KG1 (cell line): ENCODE measurements at places on chromosomes 7 and 10.

DNA sequence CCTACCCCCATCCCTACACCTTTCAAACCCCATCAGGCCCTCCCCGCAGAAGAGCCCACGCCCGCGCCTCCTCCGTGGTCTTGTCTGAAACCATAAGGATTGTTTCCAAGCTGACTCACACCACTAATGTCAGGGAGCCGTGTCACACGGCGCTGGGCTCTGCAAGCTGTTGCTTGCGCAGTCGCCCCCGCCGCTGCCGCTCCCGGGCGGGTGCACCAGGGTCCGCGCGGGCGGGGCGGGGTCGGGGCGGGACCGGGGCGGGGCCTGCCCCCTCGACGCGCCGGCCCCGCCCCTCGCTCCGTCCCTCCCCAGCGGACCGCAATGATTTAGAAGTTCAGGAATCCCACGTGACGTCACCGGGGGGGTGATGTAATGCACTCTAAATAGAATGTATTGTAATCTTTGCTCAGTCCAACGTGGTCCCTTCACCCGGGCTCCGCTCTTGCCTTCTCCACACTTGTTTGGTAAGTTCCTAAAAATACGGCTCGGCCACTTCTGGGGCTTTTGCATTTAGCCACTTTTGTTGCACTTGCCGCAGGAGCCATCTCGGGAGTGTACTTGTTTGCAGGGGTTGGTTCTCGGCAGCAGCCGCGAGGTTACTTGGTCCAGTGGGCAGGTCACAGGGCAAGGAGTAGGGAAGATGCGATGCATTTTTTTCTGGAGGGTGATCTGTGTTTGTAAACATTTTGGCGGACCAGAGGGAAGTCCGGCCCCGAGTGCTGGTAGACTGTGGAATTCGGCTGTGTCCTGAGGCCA lies 3.2 kb upstream of the CREB5 start:
- no peak for DNase-seq

GRCh38 chr10:125233726-125234125 lies 73.4 kb upstream of the CTBP2 start:
- DNase-seq: no peak

- DNase-seq: no peak
Measured at GRCh38 chr7:90843472-90843871, 247.4 kb downstream of the CDK14 start.

DNA sequence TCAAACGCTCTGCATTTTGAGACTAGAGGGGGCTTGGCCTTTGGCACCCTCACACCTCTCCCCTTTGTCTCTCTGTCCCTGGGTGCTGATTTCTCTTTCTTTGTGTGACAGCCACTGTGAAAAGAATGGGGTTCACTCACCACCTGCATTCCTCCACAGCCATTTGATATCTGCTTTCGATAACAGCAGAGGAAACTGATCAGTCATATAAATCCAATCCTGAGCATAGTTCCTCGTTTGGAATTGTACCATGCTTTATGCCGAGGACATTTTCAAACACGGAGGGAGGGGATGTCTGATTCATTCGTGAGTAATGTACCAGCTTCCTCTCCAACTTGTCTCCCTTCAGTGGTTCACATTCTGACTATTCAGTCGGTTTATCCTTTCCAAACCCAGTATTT lies 15.8 kb downstream of the MET start:
- DNase-seq: no peak

GRCh38 chr10:124737708-124738107 lies 6.5 kb downstream of the FAM53B start:
- no peak for DNase-seq

DNA sequence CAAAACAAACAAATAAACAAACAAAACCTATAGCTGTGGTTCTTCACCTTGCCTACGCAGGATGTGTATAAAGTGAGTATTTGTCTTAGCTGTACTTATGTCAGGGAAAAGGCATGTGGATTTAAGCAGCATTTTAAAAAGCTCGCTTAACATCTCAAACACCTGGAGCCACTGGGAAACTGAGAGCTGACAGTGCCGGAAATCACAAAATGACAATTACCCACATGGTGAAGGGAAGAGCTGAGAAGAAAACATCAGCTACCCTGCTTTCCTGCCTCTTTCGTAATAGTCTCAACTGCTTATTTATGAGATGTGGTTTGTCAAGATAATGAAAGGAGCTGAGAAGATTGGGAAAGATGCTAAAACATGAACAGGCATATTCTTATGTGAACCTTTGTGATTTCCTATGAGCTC lies 31.1 kb upstream of the MSMB start:
- DNase-seq: no peak

GRCh38 chr10:61028861-61029361 lies 84.9 kb upstream of the RHOBTB1 start:
- DNase-seq: no peak

GRCh38 chr10:1425879-1426278 lies 311.4 kb downstream of the ADARB2 start:
- peak; percentile 86 for DNase-seq

- no peak for DNase-seq
Measured at GRCh38 chr7:11297126-11297625, 323.5 kb downstream of the PHF14 start.

- DNase-seq: no peak
Measured at GRCh38 chr7:126803990-126804389, 448.8 kb downstream of the GRM8 start.

GRCh38 chr10:2460812-2461211 lies 606.5 kb upstream of the PFKP start:
- no peak for DNase-seq

- no peak for DNase-seq
Measured at GRCh38 chr10:71840177-71840957, 10.7 kb downstream of the PSAP start.

- DNase-seq: no peak
Measured at GRCh38 chr10:108560488-108560887, 1362.8 kb downstream of the XPNPEP1 start.

DNA sequence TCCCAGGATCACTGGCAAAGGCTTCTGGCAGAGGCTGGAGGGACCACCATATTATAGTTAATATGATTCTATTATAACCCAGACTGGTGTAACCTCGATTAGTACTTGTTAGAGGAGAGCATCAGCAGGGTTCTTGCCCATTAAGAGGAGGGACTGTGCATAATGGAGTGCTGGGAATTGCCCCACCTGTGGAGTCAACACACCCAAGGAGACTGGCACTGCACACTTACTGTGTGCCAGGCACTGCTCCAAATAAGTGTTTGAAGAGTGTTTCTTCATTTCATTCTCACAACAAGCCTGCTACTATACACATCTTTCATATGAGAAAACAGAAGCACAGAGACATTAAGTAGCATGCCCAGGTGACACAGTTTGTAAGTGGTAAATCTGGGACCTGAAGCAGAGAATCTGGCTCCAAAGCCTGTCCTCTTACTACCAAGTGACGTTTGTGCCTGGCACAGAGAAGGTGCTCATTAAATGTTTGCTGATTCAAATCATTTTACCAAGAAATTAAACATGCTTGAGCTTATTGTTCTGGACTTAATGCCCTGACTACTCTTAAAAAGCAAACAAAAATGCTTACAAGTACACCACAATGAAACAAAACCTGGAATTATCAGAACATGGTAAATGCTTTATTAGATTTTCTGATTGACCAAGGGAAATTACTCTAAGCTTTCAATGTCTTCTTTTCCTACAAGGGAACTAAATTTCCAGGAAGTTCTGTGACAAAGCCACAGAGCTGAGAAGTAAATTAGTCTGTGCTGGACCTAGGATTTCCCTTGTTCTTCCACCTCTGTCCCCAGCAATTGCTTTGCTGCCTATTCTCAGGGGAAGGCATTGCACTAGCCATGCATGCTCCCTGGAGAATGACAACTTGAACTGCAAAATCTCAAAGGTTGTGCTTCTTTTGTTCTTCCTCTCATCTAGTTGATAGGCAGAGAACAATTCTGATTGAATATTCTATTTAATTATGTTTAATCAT lies 809 bp downstream of the SLC13A1 start:
- DNase-seq: no peak

DNA sequence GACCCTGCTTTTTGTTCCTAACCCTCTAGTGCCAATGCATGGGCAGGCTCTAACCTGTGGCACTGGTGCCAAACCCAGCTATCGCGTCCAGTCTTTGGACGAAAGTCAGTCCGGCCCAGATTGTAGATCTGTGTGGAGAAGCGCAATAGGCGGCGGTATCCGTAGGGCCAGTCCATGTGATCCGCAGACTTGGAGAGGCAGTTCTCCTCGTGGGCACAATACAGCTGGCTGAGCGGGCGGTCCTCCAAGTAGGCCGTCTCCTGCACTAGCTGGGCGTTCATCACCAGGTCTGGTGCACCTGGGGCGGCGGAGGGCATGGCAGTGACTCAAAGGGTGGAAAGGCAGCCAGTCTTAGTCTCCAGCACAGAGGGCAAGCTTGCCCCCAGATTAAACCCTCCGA lies 14.5 kb downstream of the LOXL4 start:
- no peak for DNase-seq

- DNase-seq: no peak
Measured at GRCh38 chr7:157565201-157565626, 228.4 kb downstream of the DNAJB6 start.

- DNase-seq: no peak
Measured at GRCh38 chr10:109940553-109940952, 17.2 kb upstream of the XPNPEP1 start.

DNA sequence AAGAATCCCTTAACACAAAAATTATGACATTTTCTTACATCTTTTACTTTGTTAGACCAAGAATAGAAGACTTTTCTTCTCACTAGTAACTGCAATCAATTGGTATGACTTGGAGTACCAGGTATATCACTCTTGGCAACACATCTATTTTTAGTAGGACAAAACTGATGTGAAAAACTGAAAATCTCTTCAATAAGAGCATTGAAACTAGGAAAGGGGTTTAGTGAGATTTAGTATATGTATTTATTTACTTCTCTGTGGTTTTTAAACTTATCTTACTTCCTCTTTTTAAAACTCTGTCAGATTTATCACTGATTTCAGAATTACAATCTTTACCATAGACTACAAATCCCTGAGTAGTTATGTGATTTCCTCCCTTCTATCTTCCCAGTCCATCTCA lies 366.2 kb downstream of the PCDH15 start:
- DNase-seq: no peak
